ENCODE measurements at places on chromosomes 6 and 20. TPM values are rescaled to one million over a fixed set of nuclear protein-coding genes. Genes with fewer than 3 reads are reported as not detected.

CEBPB gene
- 28.9 TPM for total RNA-seq

TMEM200A gene
- total RNA-seq: 0.14 TPM

TRIM31 gene
- not detected for total RNA-seq

PREX1 gene
- 36.5 TPM for total RNA-seq

DNAJC5 gene
- total RNA-seq: 30.1 TPM

MED20 gene
- total RNA-seq: 19.4 TPM

ADGRG6 gene
- total RNA-seq: 0.43 TPM

SCRT2 gene
- not detected for total RNA-seq

HLA-DMA gene
- 11.8 TPM for total RNA-seq

LHFPL5 gene
- not detected for total RNA-seq

- peaks cover 11% of the 10 kb centered on the region for H3K4me1 ChIP-seq
These were observed 20.0 kb downstream of the MAPK13 start for GRCh38 chr6:36150283-36150682.

- H3K27me3 ChIP-seq: no peaks in the 10 kb centered on the region
- H3K27ac ChIP-seq: peak overlapping the region; percentile 100
- H3K4me3 ChIP-seq: peak overlapping the region; percentile 99
These were observed 696 bp upstream of the SUPT3H start for GRCh38 chr6:45378334-45378926.

- H3K27ac ChIP-seq: no peak overlapping the region
- H3K4me1 ChIP-seq: no peaks in the 10 kb centered on the region
- no peak for DNase-seq
These were observed 6.6 kb upstream of the SLC16A10 start for GRCh38 chr6:111080698-111081097.

- no peak overlapping the region for H3K4me3 ChIP-seq
- H3K27me3 ChIP-seq: no peaks in the 10 kb centered on the region
- peaks cover 32% of the 10 kb centered on the region for H3K4me1 ChIP-seq
- no peak overlapping the region for H3K27ac ChIP-seq
- H3K36me3 ChIP-seq: peaks cover 29% of the 10 kb centered on the region
These were observed 22.5 kb downstream of the TRAF3IP2 start for GRCh38 chr6:111583221-111583620.

- no peaks in the 10 kb centered on the region for H3K27me3 ChIP-seq
- H3K4me3 ChIP-seq: no peak overlapping the region
- no peak for DNase-seq
- peaks cover 41% of the 10 kb centered on the region for H3K4me1 ChIP-seq
- H3K27ac ChIP-seq: no peak overlapping the region
These were observed 47.2 kb upstream of the NCOA3 start for GRCh38 chr20:47454298-47455132.

DNA sequence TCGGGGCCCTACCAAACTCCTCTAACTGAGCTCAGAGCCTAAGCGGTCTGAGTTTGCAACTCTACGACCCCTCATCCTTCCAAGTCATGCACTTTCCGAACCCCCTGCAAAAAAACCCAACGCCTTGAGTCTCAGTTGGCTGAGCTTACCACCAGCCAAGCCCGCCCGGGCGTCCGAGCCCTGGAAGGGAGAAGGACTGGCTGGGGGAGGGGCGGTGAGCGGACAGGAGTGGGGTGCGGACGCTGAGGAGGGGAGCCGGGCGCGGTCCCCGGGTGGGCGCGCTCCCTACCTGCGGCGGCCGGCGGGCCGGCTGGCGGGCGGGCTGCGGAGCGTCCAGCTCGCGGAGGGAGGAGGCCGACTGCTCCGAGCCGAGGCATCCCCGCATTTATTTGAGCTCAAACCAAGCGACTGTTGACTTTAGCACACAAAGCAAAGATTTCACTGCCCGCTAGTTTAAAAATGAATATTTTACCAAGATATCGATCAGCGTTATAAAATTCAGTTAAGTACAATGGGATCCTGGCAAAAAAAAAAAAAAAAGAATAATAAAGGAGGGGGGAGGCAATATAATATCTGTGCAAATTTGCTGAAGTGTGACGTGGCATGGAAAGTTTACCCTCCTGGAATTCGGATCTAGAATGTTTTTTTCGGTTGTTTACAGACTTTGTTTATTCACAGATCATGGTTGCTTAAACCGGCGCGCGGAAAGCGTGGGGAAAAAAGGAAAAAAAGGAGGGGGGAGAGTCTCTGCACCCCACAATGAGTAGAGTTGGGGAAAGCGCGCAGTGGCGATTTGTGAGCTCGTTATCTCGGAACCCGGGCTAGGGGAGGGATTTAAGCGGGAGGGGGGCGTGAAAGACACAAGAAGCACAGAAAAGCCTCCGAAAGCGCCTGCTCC is 5.9 kb downstream of the FOXA2 start:
- no peak overlapping the region for H3K4me3 ChIP-seq
- H3K36me3 ChIP-seq: peaks cover 6% of the 10 kb centered on the region
- peak overlapping the region; percentile 47 for H3K27ac ChIP-seq
- H3K27me3 ChIP-seq: peaks cover 69% of the 10 kb centered on the region

DNA sequence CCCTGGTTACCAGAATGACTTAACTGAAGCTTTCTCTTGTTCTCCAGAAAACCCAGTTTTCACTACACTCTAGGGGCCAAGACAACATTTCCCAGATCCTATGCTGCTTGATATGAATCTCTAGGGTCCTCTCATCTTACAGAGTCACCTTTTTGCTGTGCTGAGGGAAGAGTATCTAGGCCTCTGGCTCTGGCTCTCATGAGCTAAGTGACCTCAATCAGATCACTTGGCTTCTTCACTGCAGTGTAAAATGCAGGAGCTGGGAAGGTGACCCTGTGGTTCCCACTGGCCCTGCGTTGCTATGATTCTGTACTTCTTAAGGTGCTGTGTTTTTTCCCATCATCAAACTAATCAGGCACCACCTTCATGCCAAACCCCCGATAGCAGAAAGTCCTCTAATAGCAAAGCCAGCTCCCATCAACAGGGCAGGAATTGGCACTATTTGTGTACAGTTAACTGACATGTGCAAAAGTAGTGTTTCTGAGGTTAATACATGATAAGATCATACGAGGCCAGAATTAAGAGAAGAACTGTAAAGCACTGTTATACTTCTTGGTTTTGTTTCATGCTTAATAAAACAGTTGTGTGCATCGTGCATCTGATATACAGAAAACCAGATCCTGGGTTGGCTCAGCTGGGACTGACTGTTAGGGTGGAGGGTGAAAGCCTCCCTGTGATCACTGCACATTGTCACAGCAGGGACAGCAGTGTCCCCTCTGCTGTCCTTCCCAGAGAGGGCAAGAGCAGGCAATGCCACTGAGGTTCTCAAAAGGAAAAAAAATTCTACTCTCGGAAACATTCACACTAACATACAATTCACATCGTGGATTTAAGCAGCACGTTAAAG is 46.7 kb downstream of the CNKSR3 start:
- no peak for DNase-seq
- H3K36me3 ChIP-seq: no peaks in the 10 kb centered on the region
- no peaks in the 10 kb centered on the region for H3K4me1 ChIP-seq
- H3K27ac ChIP-seq: no peak overlapping the region

DNA sequence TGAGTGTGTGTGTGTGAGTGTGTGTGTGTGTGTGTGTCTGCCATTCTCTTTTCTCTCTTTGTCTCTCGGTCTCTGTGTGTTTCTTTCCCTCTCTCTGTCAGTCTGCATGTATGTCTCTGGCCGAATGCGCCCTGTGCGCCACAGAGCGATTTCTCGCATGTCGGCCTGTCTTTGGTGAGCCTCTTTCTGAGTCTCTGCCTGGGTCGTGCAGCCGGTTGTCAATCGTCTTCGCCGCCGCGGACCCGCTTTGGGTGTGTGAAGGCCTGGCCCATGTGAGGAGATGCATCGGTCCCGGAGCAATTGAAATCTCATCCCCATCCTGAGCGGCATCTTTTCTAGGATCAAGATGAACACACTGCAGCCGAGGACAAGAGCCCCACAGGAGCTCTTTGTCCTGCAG is 1567.2 kb upstream of the DEFB115 start:
- DNase-seq: no peak
- no peak overlapping the region for H3K4me3 ChIP-seq
- H3K27me3 ChIP-seq: no peaks in the 10 kb centered on the region
- no peak overlapping the region for H3K27ac ChIP-seq
- peaks cover 2% of the 10 kb centered on the region for H3K36me3 ChIP-seq

GRCh38 chr6:163672710-163673109 is 258.2 kb downstream of the QKI start:
- H3K4me3 ChIP-seq: no peak overlapping the region
- H3K27ac ChIP-seq: no peak overlapping the region
- no peaks in the 10 kb centered on the region for H3K36me3 ChIP-seq
- DNase-seq: no peak

- H3K4me1 ChIP-seq: peaks cover 16% of the 10 kb centered on the region
- DNase-seq: no peak
- H3K36me3 ChIP-seq: peaks cover 24% of the 10 kb centered on the region
- H3K27ac ChIP-seq: no peak overlapping the region
These were observed 16.4 kb downstream of the MANBAL start for GRCh38 chr20:37305839-37306238.

DNA sequence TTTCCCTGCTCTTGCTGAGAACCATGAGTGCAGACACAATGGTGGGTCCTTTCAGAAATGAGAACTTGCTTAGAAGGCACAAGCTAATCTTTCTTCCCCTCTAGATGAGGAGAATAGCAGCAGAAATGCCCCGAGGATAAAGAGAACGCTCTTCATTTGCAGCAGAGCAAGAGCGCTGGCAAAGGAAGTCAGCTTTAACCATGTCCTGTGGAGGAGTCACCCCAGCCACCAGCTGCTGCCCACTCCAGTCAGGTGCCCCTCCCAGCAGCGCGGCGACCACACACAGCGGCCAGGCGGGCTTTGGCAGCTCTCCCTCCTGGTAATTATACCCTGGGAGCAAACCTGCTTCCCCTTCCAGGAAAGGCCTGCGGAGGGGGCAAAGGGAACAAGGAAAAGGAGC is 42.4 kb upstream of the EMILIN3 start:
- DNase-seq: no peak
- H3K36me3 ChIP-seq: peaks cover 40% of the 10 kb centered on the region
- no peak overlapping the region for H3K27ac ChIP-seq
- no peak overlapping the region for H3K4me3 ChIP-seq

- H3K4me1 ChIP-seq: peaks cover 15% of the 10 kb centered on the region
- H3K27me3 ChIP-seq: no peaks in the 10 kb centered on the region
- no peak overlapping the region for H3K4me3 ChIP-seq
- H3K27ac ChIP-seq: no peak overlapping the region
- no peak for DNase-seq
These were observed 11.7 kb downstream of the EPM2A start for GRCh38 chr6:145723646-145724045.

GRCh38 chr6:119037941-119038623 is 40.4 kb downstream of the FAM184A start:
- no peak overlapping the region for H3K27ac ChIP-seq
- H3K4me1 ChIP-seq: peaks cover 6% of the 10 kb centered on the region
- no peaks in the 10 kb centered on the region for H3K27me3 ChIP-seq
- peaks cover 1% of the 10 kb centered on the region for H3K36me3 ChIP-seq

DNA sequence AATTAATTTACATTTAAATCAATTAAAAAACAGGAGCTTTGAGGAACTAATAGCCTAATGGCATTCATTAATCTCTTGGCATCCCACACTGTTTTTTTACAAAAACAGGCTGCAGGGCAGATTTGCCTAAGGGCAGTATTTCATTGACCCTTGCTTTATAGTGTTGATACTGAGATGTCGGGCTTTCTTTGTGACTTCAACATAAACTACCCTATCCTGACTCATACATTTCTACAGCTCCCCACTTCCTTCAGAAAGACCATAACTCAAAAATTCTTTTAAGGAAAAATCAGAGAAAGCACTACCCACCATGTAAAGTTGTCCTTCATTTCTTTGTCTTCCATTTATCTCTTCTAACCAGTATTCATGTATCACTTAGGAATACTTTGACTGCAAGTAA is 92.2 kb upstream of the NT5E start:
- H3K27me3 ChIP-seq: peaks cover 9% of the 10 kb centered on the region
- H3K4me3 ChIP-seq: no peak overlapping the region
- H3K27ac ChIP-seq: no peak overlapping the region
- peaks cover 7% of the 10 kb centered on the region for H3K4me1 ChIP-seq

DNA sequence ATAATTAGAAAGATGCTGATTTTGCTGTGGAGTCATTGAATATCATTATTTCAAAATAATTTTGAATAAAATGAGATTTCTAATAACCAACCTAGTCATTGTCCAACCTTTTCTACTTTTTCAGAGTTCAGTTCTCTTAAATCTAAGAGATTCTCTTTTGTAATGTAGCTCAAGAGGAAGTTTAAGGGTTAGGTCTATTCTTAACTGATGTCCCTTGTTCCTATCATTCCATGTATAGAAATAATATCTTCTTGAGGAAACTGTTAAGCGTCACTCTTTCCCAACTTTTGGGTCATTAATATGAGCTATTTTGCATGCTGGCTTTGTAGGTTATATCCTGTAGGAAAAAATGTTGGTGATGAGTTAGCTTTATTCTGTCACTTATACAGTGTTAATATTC is 27.0 kb downstream of the RNF144B start:
- H3K36me3 ChIP-seq: peaks cover 12% of the 10 kb centered on the region
- H3K4me1 ChIP-seq: peaks cover 4% of the 10 kb centered on the region
- no peak for DNase-seq
- H3K4me3 ChIP-seq: no peak overlapping the region

DNA sequence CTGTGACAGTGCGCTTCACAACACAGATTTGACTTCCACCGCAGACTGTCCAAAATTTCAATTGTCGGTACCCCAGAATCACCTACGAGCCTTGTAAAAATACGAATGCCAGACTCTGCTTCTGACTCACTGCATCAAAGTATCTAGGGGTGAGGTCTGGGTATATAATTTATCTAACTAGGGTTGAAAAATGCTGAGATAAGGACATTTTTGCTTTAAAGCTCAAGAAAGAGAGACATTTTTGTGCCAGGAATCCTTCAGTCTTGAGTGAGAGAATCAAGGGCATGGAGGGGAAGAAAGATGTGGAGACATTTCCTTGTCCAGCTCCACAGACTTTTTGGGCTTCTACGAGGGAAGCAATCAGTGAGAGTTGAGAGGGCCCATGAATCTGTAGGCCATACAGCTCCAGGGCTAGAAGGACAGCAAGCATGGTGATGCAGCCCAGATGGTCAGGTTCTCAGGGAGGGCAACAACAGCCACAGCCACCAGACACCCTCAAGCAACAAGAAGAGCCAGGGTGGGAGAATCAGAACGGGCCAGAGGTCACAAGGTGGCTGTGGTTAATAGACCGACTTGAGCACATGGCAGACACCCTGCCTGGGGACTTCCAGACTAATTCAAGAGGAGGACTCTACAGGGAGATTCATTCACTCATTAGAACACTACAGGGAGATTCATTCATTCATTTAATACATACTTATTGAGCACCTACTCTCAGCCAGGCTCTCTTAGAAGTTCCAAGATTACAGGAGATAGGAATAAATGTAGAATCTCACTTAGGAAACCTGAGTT is 211.1 kb upstream of the PRDM1 start:
- peaks cover 19% of the 10 kb centered on the region for H3K4me1 ChIP-seq
- no peak overlapping the region for H3K4me3 ChIP-seq
- no peaks in the 10 kb centered on the region for H3K36me3 ChIP-seq

GRCh38 chr6:133758815-133759335 is 130.0 kb upstream of the TCF21 start:
- H3K27ac ChIP-seq: no peak overlapping the region
- no peaks in the 10 kb centered on the region for H3K4me1 ChIP-seq
- H3K36me3 ChIP-seq: no peaks in the 10 kb centered on the region

DNA sequence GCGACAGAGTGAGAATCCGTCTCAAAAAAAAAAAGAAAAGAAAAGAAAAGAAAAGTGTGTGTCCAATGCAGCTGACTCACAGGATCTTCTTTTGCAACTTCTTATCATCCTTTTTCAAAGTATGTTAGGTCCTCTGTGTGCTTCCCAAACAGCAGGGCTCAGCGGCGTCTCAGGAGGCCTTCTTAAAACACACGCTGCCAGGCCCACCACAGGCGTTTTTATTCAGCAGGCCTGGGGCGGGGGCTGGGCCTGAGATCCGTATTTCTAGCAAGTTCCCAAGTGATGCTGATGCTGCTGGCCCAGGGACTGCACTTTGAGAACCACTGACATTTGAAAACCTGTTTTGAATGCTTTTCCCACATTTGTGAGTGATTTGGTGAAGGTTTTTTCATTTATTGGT is 57.1 kb downstream of the PSMG4 start:
- no peak overlapping the region for H3K4me3 ChIP-seq
- H3K27ac ChIP-seq: no peak overlapping the region
- no peaks in the 10 kb centered on the region for H3K36me3 ChIP-seq
- peaks cover 19% of the 10 kb centered on the region for H3K4me1 ChIP-seq
